ENCODE measurements at places on chromosomes 1 and 21. TPM values are rescaled to one million over a fixed set of nuclear protein-coding genes. Genes with fewer than 3 reads are reported as not detected.

Gene NOS1AP
- 0.85 TPM for total RNA-seq

Gene CYP4B1
- total RNA-seq = not detected

Gene FCRL1
- total RNA-seq = not detected

Gene CFHR4
- not detected for total RNA-seq

Gene HUNK
- 0.05 TPM for total RNA-seq

Gene ELAPOR1
- not detected for total RNA-seq

Gene MAP10
- 0.29 TPM for total RNA-seq

Gene OR2L13
- not detected for total RNA-seq

Gene DDOST
- 482 TPM for total RNA-seq

Gene TMEM51
- 18.9 TPM for total RNA-seq

Gene KHDC4
- total RNA-seq = 32.1 TPM

Gene ALPL
- total RNA-seq = 0.29 TPM

Gene OR10Z1
- total RNA-seq = not detected

Gene IFI44L
- total RNA-seq = not detected

Gene TMEM82
- not detected for total RNA-seq

Gene NBPF26
- total RNA-seq = 7.8 TPM

Gene ANKRD34A
- total RNA-seq = 1.2 TPM

Gene TSPAN2
- not detected for total RNA-seq

Gene CCDC181
- total RNA-seq = not detected

Gene KCNE1
- not detected for total RNA-seq

Gene HMCN1
- total RNA-seq = 150 TPM

Gene SPRR1B
- total RNA-seq = not detected

Gene RRP15
- 15.1 TPM for total RNA-seq

Gene MANEAL
- total RNA-seq = 22.3 TPM

Gene LGR6
- total RNA-seq = not detected

Gene KIF26B
- 1.4 TPM for total RNA-seq

Gene FAM72D
- total RNA-seq = 5.8 TPM

Gene GBP7
- total RNA-seq = not detected

Gene OR2G6
- not detected for total RNA-seq

Gene HPDL
- not detected for total RNA-seq

Gene GPR25
- total RNA-seq = not detected

Gene SLAMF9
- total RNA-seq = 17.9 TPM

Gene RHD
- 1.2 TPM for total RNA-seq

Gene OR2T27
- total RNA-seq = not detected

Gene LCK
- total RNA-seq = not detected

Gene OXCT2
- 0.24 TPM for total RNA-seq

Gene KCNJ9
- total RNA-seq = not detected

Gene FAM43B
- not detected for total RNA-seq

Gene FAM72C
- total RNA-seq = 4.7 TPM

Gene TAS1R1
- not detected for total RNA-seq

Gene EPHB2
- total RNA-seq = 0.67 TPM

Gene TEKT2
- total RNA-seq = not detected

Gene EPHX1
- total RNA-seq = 21.8 TPM

Gene CA6
- 0.26 TPM for total RNA-seq

Gene E2F2
- total RNA-seq = 4.1 TPM

Gene PANK4
- 16.2 TPM for total RNA-seq

Gene DYNLT4
- not detected for total RNA-seq

Gene UBXN10
- 0.08 TPM for total RNA-seq

Gene DMBX1
- total RNA-seq = 0.03 TPM

Gene VASH2
- 0.69 TPM for total RNA-seq

Gene KRTAP21-2
- not detected for total RNA-seq

Gene ATPAF1
- total RNA-seq = 68.8 TPM

Gene FCRL6
- total RNA-seq = not detected

Gene OR2T29
- total RNA-seq = not detected

Gene SLC25A34
- total RNA-seq = 1.3 TPM

Gene ERG
- not detected for total RNA-seq

Gene OR2L3
- total RNA-seq = not detected
